ENCODE measurements at places on chromosomes 3 and 15.

DNA sequence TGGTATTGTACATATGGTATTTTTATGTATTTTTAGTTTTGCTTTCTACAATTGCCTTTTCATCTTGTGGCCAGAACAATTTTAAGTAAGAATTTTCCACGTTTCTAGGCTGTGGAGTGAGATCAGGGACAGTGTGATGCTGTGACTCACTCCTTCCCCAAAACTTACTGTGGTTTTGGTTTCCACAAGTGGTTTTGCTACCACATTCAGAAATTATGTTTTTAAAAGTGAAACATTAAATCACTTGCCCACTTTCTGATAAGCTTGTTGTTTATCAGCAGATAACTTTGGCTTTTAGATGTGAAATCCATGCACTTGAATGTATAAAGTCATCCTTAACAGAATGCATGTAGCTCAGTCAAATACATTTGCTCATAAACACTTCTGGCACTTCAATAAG is 192.2 kb upstream of the THRB start:
- DNase-seq, result peak; percentile 83

- DNase-seq, result no peak
Observed at GRCh38 chr15:52133510-52134220, 21.1 kb upstream of the BCL2L10 start.

DNA sequence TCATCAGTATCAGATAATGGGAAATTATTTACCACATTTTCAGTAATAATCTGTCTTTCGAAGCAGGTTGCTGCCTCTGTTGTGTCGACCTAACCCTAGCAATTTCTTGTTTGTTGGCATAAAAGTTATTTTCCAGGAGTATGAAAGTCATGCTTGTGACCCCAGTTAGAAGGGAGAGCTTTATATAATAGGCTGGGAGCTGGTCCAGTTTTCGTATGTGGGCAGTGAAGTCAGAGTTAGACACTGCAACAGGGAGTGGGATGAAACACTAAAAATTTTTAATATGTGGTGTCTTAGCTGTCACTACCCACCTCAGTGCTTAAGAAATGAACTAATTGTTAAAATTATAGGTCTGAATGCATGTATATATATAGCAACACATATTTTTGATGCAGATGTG is 348.5 kb downstream of the FEZF2 start:
- DNase-seq, result no peak

- DNase-seq, result no peak
Observed at GRCh38 chr3:75188962-75189361, 475.2 kb upstream of the FRG2C start.

DNA sequence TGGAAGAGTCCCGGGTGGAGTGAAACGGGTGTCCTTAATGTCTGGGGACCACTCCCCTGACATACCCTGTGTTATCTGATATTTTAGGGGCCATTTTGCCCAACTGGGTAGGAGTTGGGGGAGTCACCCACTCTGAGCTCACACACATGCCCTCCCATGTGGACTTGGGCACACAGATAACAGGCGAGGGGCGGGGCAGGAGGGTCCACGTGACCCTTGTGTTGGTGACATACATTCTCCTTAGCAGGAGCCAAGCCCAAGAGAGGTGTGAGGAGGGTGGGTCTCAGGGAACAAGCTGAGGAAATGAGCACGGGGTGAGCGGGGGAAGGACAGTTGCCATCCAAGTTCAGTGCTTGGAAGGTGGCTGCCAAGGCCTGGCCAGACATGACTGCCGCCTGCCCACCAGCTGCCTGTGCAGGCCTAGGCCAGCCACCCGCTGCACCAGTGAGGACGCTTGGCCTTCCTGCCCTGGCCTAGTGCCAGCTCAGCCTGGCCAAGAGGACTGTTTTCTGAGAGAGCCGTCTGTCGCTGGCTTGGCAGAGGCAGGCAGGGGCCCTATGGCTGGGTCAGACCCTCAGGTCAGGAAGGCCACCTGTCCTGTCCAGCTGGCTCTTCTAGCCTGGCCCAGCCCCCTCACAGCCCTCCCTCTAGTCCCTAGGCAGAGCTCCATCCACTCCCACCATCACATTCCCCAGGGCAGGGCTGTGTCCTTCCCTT is 31.3 kb upstream of the TMEM115 start:
- DNase-seq, result no peak

DNA sequence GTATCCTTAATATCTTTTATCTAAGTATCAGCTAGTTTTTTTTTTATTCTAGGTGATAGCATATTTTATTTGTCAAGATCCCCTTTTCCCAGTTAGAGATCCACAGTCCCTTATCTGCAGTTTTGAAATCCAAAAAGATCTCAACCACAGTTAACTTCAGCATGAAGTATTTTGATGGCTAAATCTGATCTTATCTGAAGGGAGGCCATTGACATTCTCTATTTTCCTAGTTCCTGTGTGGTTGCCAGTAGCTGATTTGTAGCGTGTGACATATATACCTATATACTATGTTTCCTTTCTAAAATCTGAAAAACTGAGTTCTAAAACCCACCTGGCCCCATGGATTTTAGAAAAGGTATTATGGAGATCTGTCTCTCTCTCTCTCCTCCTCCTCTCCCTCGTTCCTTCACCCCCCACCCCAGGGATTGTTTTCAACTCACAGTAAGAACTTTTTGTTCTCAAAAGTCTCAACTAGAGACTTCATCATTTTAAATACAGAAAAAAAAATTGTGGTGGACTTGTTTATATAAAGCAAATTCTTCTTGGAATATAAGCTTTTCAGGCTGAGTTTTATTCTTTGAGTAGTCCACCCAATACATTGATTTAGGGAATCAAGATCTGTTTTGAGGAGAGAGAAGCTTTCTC is 12.3 kb downstream of the TCF12 start:
- no peak for DNase-seq

- no peak for DNase-seq
Observed at GRCh38 chr3:108041253-108041652, 49.6 kb downstream of the CD47 start.

- DNase-seq, result peak; percentile 97
Observed at GRCh38 chr15:45454814-45455213, 67.7 kb downstream of the SLC30A4 start.

GRCh38 chr15:65176056-65176455 is 9.1 kb downstream of the CLPX start:
- DNase-seq, result no peak

DNA sequence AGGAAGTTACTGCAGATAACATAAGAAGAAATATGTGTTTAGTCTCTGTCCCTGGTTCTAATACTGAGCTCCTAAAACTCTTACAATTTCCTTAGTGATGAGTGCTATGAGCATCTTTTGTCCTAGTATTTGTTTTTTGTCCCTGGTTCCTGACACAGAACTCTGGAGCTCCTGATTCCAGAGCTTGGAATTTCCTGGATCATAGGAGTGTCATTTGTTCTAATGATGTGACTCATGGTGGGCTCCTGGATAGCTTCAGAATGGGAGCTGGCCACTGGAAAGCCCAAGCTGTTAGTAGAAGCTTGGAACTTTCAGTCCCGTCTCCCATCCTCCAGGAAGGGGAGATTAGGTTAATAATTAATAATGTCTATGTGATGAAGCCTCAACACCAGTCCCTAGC is 98.2 kb downstream of the CNTN6 start:
- DNase-seq, result peak; percentile 15
